Activated CD4-positive, alpha-beta memory T cell treated with anti-CD3 and anti-CD28 coated beads for 36 hours (primary cell): ENCODE measurements at places on chromosomes 2 and 18.

GRCh38 chr18:54734059-54734458 lies 94.2 kb upstream of the RAB27B start:
- no peak overlapping the region for H3K4me3 ChIP-seq
- no peak for DNase-seq
- peaks cover 2% of the 10 kb centered on the region for H3K27me3 ChIP-seq
- H3K27ac ChIP-seq = no peak overlapping the region

- H3K36me3 ChIP-seq = no peaks in the 10 kb centered on the region
- DNase-seq = no peak
- no peak overlapping the region for H3K27ac ChIP-seq
- H3K27me3 ChIP-seq = peaks cover 9% of the 10 kb centered on the region
Observed at GRCh38 chr2:181836583-181836982, 54.9 kb upstream of the ITPRID2 start.

DNA sequence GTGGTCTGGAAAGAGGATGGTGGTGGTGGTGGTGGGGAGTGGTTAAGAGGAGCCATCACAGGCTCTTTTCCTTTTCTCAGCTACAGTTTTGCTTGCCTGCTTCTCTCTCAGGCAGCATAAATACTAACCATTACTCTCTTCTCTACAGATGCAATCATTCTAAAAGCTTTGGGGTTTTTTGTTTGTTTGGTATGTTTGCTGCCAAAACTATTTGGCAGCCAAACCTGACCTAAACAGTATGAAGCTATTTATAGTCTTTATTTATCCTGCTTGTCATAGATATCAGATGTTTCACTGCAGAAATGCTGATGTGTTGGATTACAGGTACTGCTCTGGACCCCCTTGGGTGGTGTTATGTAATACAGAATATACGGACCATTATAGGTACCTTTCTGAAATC lies 15.3 kb downstream of the SIX3 start:
- no peaks in the 10 kb centered on the region for H3K36me3 ChIP-seq
- no peak for DNase-seq
- H3K4me3 ChIP-seq = no peak overlapping the region
- peaks cover 7% of the 10 kb centered on the region for H3K4me1 ChIP-seq

- no peaks in the 10 kb centered on the region for H3K27me3 ChIP-seq
- H3K4me1 ChIP-seq = no peaks in the 10 kb centered on the region
- H3K4me3 ChIP-seq = no peak overlapping the region
- no peak for DNase-seq
Observed at GRCh38 chr2:156818944-156819343, 382.8 kb downstream of the GPD2 start.

DNA sequence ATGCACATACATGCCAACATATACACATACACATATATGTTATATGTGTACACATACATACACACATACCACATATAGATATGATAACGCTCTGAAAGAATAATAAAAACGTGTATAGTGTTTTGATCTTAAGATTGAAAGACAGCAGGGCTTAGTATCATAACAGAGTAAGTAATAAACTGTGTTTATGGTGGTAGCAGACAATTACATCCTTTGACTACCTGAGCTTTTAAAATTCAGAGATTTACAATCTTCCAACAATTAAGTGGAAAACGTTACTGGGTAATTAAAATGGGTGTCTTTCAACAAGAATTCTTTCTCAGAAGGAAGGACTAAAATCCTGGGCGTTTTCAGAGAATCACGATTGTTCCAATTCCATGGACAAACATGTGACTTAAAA lies 552.4 kb downstream of the EPHA4 start:
- H3K4me1 ChIP-seq = no peaks in the 10 kb centered on the region
- no peak for DNase-seq
- no peaks in the 10 kb centered on the region for H3K36me3 ChIP-seq

GRCh38 chr2:173124441-173124840 lies 48.8 kb downstream of the MAP3K20 start:
- no peak overlapping the region for H3K27ac ChIP-seq
- peaks cover 13% of the 10 kb centered on the region for H3K27me3 ChIP-seq
- no peaks in the 10 kb centered on the region for H3K4me1 ChIP-seq
- no peak overlapping the region for H3K4me3 ChIP-seq
- H3K36me3 ChIP-seq = no peaks in the 10 kb centered on the region
- DNase-seq = no peak

- no peaks in the 10 kb centered on the region for H3K36me3 ChIP-seq
- no peaks in the 10 kb centered on the region for H3K4me1 ChIP-seq
- no peak overlapping the region for H3K4me3 ChIP-seq
- DNase-seq = no peak
- H3K27me3 ChIP-seq = no peaks in the 10 kb centered on the region
- H3K27ac ChIP-seq = no peak overlapping the region
Observed at GRCh38 chr2:132825601-132826000, 155.6 kb upstream of the LYPD1 start.

GRCh38 chr2:80086831-80087230 lies 217.7 kb downstream of the LRRTM1 start:
- no peaks in the 10 kb centered on the region for H3K4me1 ChIP-seq
- H3K27me3 ChIP-seq = no peaks in the 10 kb centered on the region
- no peak overlapping the region for H3K4me3 ChIP-seq
- H3K27ac ChIP-seq = no peak overlapping the region
- H3K36me3 ChIP-seq = no peaks in the 10 kb centered on the region
- DNase-seq = no peak

DNA sequence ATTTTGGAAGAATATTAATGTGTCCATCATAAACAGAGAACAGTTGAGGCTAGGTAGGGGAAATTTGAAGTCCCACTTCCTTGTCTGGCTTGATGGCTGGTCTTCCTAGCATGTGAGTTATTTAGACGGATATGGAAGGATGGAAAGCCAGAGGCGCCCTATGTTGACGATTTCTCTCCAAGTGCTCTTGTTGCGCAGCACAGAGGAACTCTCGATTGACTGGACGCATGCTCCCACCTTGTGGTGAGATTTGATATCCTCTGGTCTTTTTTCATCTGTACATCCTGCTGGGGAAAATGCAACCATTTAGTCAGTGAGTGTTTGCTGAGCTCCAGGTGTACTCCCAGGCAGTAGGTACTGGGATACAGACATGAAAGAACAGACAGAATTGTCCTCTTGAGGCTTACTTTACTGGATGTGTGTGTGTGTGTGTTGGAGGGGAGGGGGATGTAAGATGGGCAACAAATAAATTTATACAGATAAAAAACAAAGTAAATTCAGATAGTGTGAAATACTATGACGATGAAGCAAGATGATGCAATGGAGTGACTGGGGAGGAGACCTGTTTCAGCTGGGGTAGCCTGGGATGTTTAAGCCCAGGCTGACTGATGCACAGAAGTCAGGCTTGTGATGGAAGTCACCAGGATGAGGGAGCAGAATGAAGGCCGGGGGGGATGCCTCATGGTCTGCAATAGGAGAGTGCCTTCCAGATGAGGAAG lies 137.2 kb downstream of the TRIM43 start:
- peak; percentile 55 for DNase-seq
- no peak overlapping the region for H3K4me3 ChIP-seq
- no peaks in the 10 kb centered on the region for H3K36me3 ChIP-seq
- peaks cover 5% of the 10 kb centered on the region for H3K27me3 ChIP-seq
- H3K27ac ChIP-seq = no peak overlapping the region

- no peak overlapping the region for H3K27ac ChIP-seq
- H3K36me3 ChIP-seq = peaks cover 26% of the 10 kb centered on the region
- no peak for DNase-seq
- H3K4me3 ChIP-seq = no peak overlapping the region
- H3K27me3 ChIP-seq = no peaks in the 10 kb centered on the region
Observed at GRCh38 chr2:190515687-190516086, 18.8 kb downstream of the NEMP2 start.

GRCh38 chr2:106566050-106566449 lies 78.9 kb downstream of the CD8B2 start:
- DNase-seq = peak; percentile 73
- H3K4me3 ChIP-seq = no peak overlapping the region
- peaks cover 16% of the 10 kb centered on the region for H3K27me3 ChIP-seq
- no peaks in the 10 kb centered on the region for H3K36me3 ChIP-seq
- peaks cover 15% of the 10 kb centered on the region for H3K4me1 ChIP-seq

GRCh38 chr18:8463791-8464190 lies 145.4 kb upstream of the RAB12 start:
- H3K4me1 ChIP-seq = no peaks in the 10 kb centered on the region
- H3K27ac ChIP-seq = no peak overlapping the region
- no peak for DNase-seq
- H3K27me3 ChIP-seq = peaks cover 2% of the 10 kb centered on the region
- no peaks in the 10 kb centered on the region for H3K36me3 ChIP-seq
- H3K4me3 ChIP-seq = no peak overlapping the region

DNA sequence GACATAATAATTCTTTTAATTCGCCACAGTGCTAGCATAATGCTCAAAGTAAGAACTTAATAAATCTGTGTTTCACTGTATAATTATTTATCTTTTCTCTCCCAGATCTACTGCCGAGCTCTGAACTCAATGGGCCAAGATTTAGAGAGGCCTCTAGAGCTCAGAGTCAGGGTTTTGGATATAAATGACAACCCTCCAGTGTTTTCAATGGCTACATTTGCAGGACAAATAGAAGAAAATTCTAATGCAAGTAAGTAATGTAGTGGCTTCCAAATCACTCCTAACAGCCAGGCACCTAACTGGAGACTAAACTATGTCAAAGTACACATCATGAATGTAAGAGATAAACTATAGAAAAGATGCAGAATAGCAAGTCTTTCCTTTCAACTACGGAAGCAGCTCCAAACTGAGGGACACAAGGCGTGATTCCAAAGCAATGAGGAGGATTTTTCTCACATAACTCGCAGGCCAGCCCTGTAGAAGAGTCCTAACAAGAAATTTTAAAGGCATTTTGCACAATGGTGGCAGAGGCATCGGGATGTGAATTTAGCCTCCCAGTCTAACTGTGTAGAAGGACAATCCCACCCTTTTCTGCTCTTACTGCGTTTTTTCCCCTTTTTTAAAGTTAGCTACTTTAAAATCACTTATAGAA lies 12.0 kb downstream of the DSG1 start:
- H3K4me3 ChIP-seq = no peak overlapping the region
- no peaks in the 10 kb centered on the region for H3K36me3 ChIP-seq
- H3K27ac ChIP-seq = no peak overlapping the region
- no peaks in the 10 kb centered on the region for H3K4me1 ChIP-seq
- no peak for DNase-seq

- DNase-seq = no peak
- peaks cover 13% of the 10 kb centered on the region for H3K4me1 ChIP-seq
- H3K36me3 ChIP-seq = no peaks in the 10 kb centered on the region
- no peak overlapping the region for H3K27ac ChIP-seq
- no peak overlapping the region for H3K4me3 ChIP-seq
Observed at GRCh38 chr18:56645415-56646016, 5.6 kb upstream of the WDR7 start.

- H3K27me3 ChIP-seq = peaks cover 5% of the 10 kb centered on the region
- H3K36me3 ChIP-seq = no peaks in the 10 kb centered on the region
- no peak overlapping the region for H3K27ac ChIP-seq
Observed at GRCh38 chr18:23258566-23259469, 123.5 kb downstream of the CABLES1 start.

GRCh38 chr18:67995769-67996168 lies 479.2 kb upstream of the DSEL start:
- H3K27me3 ChIP-seq = no peaks in the 10 kb centered on the region
- no peaks in the 10 kb centered on the region for H3K36me3 ChIP-seq
- H3K27ac ChIP-seq = no peak overlapping the region

- H3K27ac ChIP-seq = no peak overlapping the region
- no peak overlapping the region for H3K4me3 ChIP-seq
- H3K36me3 ChIP-seq = no peaks in the 10 kb centered on the region
- no peaks in the 10 kb centered on the region for H3K4me1 ChIP-seq
- peaks cover 2% of the 10 kb centered on the region for H3K27me3 ChIP-seq
- DNase-seq = no peak
Observed at GRCh38 chr18:10687161-10687925, 161.5 kb downstream of the NAPG start.

GRCh38 chr2:240436683-240437550 lies 1.5 kb downstream of the GPC1 start:
- H3K27me3 ChIP-seq = peaks cover 24% of the 10 kb centered on the region
- H3K27ac ChIP-seq = no peak overlapping the region
- H3K4me1 ChIP-seq = peaks cover 14% of the 10 kb centered on the region
- H3K4me3 ChIP-seq = peak overlapping the region; percentile 48
- no peak for DNase-seq

DNA sequence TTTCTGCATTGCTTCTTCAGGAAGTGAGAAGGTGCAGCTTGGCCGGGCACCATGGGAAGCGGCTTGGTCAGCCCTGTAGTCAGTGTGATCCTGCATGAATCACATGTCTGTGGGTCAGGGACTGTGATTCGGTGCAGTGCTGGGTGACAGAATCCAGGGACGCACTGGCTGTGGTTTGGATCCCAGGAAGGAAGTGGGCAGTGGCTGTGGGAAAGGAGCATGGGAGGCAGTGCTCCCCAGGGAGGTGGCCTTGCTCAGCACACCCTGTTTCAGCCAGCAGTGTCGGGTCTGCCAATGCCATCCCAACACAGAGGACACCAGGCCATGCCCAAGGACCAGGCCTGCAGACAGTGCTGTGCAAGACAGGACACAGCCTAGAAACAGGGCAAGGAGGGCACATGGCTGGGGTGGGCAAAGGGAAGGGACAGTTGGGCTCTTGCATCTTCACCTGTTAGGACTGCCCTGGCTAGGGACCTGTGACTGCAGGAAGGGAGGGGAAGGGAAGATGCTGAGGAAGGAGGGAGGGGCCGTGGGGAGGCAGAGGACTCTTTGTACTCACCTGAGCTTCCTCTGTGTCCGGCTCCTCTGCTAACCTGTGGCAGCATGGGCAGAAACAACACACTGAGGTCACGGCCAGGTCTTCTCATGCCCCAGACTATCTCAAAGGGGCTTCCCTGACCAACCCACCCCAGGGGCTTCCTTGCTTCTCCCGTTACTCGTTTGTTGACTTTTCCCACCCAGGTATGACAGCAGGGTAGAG lies 37.2 kb upstream of the DNMT3A start:
- peaks cover 12% of the 10 kb centered on the region for H3K36me3 ChIP-seq
- H3K4me3 ChIP-seq = no peak overlapping the region
- H3K4me1 ChIP-seq = peaks cover 27% of the 10 kb centered on the region

DNA sequence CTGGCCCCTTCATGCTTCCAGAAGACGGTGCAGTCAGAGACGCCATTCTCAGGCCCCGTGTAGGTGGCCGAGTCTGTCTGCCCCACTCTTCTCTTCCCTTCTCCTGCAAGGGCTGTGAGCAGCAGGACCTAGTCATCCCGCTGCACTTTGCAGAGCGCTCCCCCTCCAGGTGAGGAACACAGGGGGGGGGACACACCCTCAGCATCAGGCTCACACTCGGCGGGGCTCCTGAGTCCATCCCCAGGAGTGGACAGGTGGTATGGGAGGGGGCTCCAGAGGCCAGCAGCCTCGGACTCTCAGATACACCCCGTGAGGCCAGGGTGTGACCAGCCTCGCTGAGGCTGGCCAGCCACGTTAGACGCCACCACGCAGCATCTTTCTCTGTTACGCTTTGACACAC lies 460.5 kb upstream of the MYT1L start:
- H3K36me3 ChIP-seq = no peaks in the 10 kb centered on the region
- H3K27me3 ChIP-seq = peaks cover 6% of the 10 kb centered on the region
- no peak overlapping the region for H3K4me3 ChIP-seq
- no peaks in the 10 kb centered on the region for H3K4me1 ChIP-seq
- no peak for DNase-seq
- no peak overlapping the region for H3K27ac ChIP-seq

- H3K4me3 ChIP-seq = no peak overlapping the region
- H3K4me1 ChIP-seq = no peaks in the 10 kb centered on the region
- H3K27ac ChIP-seq = no peak overlapping the region
- no peaks in the 10 kb centered on the region for H3K36me3 ChIP-seq
- H3K27me3 ChIP-seq = no peaks in the 10 kb centered on the region
- DNase-seq = no peak
Observed at GRCh38 chr18:22233266-22233665, 63.9 kb downstream of the GATA6 start.
